Thoracic aorta (tissue), 2 donors: ENCODE measurements at places on chromosomes 1 and 21.

DNA sequence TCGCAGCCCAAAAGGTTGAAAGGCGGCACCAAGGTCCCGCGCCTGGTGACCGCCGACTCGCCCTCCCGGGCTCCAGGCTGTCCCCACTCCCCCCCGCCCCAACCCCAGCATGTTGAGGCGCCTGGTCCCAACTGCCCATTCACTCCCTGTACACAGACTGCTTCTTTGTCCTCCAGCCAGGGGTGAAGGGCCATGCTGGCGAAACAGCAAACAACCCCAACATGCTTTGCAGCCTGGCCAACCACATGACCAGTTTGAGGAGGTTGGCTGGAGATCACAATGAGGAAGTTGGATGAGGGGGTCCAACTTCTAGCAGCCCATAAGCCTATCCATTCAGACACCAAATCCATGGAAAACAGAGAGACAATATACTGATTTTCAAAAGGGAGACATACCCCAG is 13.5 kb downstream of the PDE9A start:
- no peak for DNase-seq

DNA sequence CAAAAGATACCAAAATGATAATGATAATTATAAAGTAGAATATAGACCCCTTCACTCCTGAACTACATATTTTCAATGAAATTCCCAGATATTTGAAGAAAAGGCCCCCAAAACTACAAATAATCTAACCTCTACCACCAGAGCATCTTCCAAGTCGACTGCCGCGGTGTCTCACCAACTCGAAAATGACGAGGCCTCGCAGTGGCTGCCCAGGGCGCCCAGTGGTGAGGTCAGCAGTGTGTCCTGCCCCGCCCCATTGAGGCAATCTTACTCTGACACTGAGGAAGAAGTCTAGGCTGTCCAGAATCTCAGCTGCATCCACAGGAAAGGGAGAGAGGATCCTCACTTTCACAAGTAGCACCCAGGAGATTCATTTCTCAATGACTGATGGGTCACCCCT is 5.2 kb downstream of the DUSP10 start:
- no peak for DNase-seq

DNA sequence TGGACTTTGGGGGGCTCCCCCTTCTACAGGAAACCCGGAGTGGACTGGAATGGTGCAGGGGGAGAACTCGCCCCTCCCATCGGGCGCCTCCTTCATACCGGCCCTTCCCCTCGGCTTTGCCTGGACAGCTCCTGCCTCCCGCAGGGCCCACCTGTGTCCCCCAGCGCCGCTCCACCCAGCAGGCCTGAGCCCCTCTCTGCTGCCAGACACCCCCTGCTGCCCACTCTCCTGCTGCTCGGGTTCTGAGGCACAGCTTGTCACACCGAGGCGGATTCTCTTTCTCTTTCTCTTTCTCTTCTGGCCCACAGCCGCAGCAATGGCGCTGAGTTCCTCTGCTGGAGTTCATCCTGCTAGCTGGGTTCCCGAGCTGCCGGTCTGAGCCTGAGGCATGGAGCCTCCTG is at the start of gene TNFRSF14:
Gene TNFRSF14 (plus strand): TSS at position 95 of the 401 bp plus-strand sequence. CDS start 294 bp downstream, at position 389.
- no peak for DNase-seq

GRCh38 chr1:145951526-145951925 is 6.3 kb downstream of the LIX1L start:
- no peak for DNase-seq

DNA sequence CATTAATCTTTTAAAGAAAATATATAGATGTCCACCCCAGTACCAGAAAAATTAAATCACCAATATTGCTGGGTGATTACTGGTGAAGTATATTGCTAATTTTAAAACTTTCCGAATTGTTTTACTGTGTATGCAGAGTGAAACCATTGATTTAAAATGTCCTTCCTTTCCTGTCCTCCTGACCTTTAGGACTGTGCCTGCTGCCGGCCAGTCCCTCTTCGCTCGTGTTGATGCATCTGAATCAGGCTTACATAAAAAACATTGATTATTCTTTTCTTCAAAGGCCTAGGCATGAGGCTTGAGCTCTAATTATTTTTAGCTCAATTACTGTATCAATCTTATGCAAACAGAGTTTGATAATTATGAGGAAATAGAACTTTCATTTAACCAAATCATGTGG is 1128.1 kb downstream of the BRINP3 start:
- DNase-seq: no peak

- DNase-seq: no peak
Observed at GRCh38 chr21:17903029-17903806, 84.1 kb upstream of the C21orf91 start.

- DNase-seq: no peak
Observed at GRCh38 chr1:78009836-78010235, 5.1 kb downstream of the DNAJB4 start.

DNA sequence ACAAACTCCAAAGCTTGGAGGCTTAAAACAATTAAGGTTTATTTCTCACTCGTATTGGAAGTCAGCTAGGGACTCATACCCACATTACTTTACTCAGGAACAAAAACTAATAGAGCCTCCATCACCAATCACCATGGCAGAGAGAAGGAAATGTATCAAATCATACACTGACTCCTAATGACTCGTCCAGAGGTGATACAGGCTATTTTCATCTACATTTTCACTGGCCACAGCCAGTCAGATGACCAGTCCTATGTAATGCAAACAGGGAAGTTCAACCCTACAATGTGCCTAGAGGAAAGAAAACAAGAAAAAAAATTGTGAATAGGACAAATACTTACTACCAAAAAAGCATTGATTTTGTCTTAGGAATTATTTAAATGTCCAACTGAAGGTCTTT is 110.3 kb downstream of the SEC16B start:
- DNase-seq: no peak

DNA sequence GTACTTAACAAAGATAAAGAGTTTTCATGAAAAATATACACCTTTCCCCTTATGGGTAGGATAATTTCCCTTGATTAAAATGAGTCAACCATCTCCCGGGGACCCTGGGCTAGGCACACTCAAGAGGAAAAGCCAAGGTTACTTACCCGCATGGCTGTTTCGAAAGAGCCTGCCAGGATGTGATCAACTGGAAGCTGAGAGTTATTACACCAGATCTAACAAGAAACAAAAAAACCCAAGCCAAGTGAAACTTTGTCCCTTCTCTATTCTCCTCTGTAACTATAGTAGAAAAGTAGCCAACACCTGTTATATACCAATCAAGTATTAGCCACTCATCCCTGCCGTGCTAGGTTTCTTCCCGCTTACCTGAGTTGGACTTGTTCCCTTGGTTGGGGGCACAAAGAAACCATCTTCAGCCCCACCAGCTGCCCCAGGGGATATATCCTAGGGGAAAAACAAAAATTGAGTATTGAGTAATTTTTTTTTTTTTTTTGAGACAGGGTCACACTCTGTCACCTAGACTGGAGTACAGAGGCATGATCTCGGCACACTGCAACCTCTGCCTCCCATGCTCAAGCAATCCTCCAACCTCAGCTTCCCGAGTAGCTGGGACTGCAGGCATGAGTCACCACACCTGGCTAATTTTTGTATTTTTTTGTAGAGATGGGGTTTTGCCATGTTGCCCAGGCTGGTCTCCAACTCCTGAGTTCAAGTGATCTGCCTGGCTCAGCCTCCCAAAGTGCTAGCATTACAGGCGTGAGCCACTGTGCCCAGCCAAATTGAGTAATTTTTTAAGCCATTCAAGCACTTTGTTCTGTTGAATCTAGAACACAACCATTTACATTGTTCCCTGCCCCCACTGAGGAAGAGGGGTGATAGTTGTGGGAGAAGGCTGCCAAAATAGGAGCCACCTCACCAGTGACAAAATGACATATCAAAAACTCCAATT is 8.4 kb upstream of the PEX19 start:
- no peak for DNase-seq

DNA sequence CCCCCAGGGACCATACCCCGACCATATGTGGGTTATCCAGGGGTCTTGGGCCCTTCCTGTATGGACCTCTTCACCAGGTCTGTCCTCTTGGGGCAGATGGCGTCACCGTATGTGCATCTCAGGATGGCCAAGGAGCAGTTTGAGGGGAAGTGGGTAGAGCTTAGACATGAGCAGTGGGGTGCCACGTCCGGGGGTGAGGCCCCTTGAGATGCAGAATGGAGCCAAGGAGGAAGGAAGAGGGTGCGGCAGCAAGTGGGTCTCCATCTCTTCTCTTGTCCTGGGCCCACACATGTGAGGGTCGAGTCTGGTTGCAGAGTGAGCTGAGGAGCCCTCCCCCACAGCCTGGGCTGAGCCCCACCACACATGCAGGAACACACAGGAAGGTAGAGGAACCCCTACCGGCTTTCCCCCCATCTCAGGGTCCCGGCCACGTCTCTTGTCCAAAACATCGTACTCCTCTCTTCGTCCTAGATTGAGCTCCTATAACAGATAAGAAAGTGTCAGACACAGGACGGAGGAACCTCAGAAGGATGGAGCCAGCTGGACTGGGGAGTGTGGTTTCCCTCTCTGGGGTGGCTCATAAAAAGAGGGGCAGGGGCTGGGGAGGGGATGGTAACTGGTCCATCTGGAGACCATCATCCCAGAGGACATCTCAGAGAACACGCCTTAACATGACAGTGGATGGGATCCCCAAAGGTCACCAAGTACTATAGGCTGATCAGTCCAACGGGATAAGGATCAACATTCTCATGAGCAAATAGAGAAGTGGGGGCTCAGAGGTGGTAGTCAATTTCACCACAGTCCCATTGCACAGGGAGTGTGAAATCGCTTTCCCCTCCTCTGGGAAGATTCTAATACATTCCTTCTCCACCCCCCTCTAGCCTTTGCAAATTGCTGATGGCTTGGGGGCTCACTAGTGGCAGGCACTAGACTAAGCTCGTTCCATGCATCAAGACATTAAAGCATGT is 79.9 kb downstream of the CD247 start:
- DNase-seq: no peak

- no peak for DNase-seq
Observed at GRCh38 chr1:173267453-173267945, 60.4 kb upstream of the TNFSF4 start.

DNA sequence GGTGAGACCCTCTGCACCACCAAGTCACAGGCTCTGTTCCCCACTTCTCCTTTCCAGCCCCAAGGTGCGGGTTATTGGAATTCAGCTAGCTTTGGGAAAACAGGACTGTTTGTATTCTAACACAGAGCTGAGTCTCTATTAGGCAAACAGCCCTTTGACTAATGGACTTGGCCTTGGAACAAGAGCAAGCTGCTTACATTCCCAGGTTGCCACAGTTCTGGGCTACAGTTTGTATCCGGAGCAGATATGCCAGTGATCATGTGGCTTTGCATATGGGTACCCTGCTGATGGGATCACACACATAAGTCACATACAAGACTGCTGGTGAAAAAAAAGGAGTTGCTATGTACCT is 110.5 kb upstream of the COA6 start:
- no peak for DNase-seq

- no peak for DNase-seq
Observed at GRCh38 chr1:243921111-243921510, 71.1 kb upstream of the AKT3 start.

DNA sequence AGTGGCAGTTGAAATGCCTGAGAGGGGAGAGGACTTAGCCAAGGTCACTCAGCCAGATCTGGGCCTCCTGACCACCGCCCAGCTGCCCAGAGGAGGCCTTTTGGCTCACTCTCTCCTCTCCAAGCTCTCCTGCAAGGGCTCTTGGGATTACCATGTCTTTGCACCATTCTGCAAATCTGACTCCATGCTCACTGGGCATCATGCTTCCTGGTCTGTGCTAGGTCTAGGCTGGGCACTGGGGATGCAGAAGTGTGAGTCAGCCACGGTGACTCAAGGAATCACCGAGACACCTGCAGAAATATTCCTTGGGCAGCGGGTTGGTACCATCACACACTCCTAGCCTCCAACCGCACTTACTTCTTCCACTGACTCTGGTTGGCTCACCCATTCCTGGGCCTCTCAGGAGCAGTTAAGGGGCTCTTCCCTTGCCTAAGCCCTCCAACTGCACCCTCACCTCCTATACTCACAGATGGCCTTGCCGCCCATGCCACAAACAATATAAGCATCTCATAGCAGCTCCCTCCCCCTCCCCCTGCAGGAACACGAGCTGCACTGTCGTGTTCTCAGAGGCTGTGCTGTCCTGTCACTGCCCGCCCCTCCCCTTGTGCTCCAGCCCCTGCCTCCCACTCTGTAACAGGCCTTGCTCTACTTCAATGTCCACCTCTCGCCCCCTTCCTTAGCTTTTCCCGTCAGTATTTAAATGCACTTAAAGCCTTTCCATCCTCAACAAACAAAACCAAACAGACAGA is 34.8 kb downstream of the CDCP2 start:
- no peak for DNase-seq

GRCh38 chr1:244336232-244336899 is 115.3 kb downstream of the ADSS2 start:
- no peak for DNase-seq

DNA sequence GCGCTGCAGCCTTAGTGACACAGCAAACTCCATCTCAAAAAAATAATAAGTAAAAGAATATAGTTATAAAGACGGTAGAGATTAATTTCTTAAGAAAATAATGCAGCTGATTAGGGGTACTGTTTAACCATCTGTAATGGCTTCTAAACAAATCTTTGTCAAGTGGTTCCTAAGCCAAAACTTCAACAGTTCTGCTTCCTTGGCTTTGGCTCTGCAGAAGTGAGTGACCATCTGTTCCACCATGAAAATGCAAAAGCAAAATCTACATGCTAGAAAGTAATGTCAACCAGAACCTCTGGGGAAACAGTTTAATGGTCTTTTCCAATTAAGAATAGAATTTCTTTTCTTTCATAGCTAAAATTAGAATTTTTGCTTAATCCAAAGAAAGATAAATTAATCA is 8.3 kb upstream of the SH2D5 start:
- DNase-seq: no peak

DNA sequence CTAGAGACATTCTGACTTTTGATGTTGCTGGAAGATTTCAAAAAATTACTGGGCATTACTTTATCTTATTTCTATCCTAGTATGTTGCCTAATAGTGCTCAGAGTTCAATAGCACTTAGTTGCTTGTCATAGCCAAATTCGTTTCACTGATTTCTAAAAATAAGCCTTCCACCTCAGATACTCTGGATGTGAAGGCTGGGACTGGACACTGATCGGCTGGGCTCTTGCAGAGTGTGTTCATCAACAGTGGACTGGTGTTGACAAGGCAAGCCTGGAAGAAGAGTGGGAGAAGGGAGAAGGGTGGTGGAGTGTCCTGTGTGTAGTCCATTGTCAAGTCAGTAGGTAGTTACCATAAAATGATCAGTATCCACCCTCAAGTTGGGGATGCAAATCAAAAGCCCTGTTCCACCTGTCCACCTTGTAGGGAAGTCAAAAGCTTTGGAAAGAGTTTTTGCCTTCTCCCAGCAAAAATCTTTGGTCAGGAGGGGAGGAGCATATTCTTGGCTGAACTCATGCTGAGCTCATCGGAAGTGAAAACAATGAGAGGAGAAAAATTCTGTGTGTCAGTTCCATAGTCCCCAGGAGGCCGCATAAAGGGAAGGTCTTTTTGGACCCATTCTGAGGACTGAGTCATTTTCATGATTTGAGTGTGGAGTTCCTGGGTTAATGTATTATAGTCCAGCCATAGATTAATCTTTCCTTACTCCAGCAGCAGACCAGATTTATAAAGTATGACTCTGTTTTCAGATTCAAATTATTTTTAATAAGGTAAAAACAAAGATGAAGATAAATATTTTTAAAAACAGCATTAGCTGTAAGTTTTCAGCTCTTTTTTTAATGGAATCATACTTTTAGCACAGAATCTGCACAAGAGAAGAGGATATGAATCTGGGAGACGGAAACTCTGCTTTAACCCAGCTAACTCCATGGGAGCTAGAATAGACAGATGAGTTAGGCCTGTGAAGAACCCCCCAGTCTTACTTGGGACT is 99.5 kb upstream of the BMP8A start:
- DNase-seq: no peak

- no peak for DNase-seq
Observed at GRCh38 chr1:236281198-236281653, 532 bp downstream of the ERO1B start.
